Metanephros (tissue), 2 donors: ENCODE measurements at places on chromosomes 12 and 14. TPM values are rescaled to one million over a fixed set of nuclear protein-coding genes. Genes with fewer than 3 reads are reported as not detected.

SERPINA3 gene
- total RNA-seq = 0.29 TPM

CLEC6A gene
- total RNA-seq = 0.12 TPM

MYF6 gene
- 23.4 TPM for total RNA-seq

TAS2R31 gene
- total RNA-seq = 18.9 TPM

CCDC196 gene
- total RNA-seq = not detected

NEDD1 gene
- 44.5 TPM for total RNA-seq

PCK2 gene
- 26.3 TPM for total RNA-seq

POLR3B gene
- total RNA-seq = 12.2 TPM

HCAR1 gene
- total RNA-seq = 3.7 TPM

PGAM5 gene
- total RNA-seq = 28.4 TPM

DDX51 gene
- total RNA-seq = 15.7 TPM

FAR2 gene
- 24.6 TPM for total RNA-seq

SLC38A1 gene
- 74.5 TPM for total RNA-seq

IRF9 gene
- total RNA-seq = 58.3 TPM

DPPA3 gene
- not detected for total RNA-seq

GALC gene
- total RNA-seq = 34.0 TPM

AKAP3 gene
- total RNA-seq = 1.8 TPM

KLRF1 gene
- total RNA-seq = 0.70 TPM

ARMH4 gene
- 38.0 TPM for total RNA-seq

FAM186B gene
- 0.47 TPM for total RNA-seq

TAS2R14 gene
- 8.2 TPM for total RNA-seq

NIN gene
- total RNA-seq = 27.9 TPM

KRT71 gene
- total RNA-seq = 0.29 TPM

SCAF11 gene
- 101 TPM for total RNA-seq

MYH6 gene
- 0.64 TPM for total RNA-seq

CLBA1 gene
- 17.3 TPM for total RNA-seq

TPH2 gene
- total RNA-seq = not detected

LGR5 gene
- 7.5 TPM for total RNA-seq

CLEC14A gene
- total RNA-seq = 31.0 TPM

DHRS1 gene
- 29.6 TPM for total RNA-seq

CYP27B1 gene
- total RNA-seq = 1.1 TPM

GPR68 gene
- total RNA-seq = 0.64 TPM

RTL1 gene
- total RNA-seq = 8.5 TPM

OR4K13 gene
- not detected for total RNA-seq

P2RX2 gene
- 1.5 TPM for total RNA-seq

SALL2 gene
- 19.8 TPM for total RNA-seq

SLCO1B1 gene
- total RNA-seq = not detected

IGF1 gene
- total RNA-seq = 15.9 TPM

KLRC1 gene
- 0.41 TPM for total RNA-seq

TAS2R30 gene
- 15.6 TPM for total RNA-seq

SERPINA12 gene
- total RNA-seq = not detected

TDRD9 gene
- 1.5 TPM for total RNA-seq

NGB gene
- total RNA-seq = not detected

HOXC5 gene
- 4.0 TPM for total RNA-seq

FUT8 gene
- total RNA-seq = 20.0 TPM

WBP11 gene
- total RNA-seq = 28.4 TPM

EGLN3 gene
- total RNA-seq = 37.1 TPM

CCDC60 gene
- total RNA-seq = 0.47 TPM

PMEL gene
- 3.2 TPM for total RNA-seq

RHOJ gene
- total RNA-seq = 13.4 TPM

HCAR3 gene
- 2.3 TPM for total RNA-seq

C1R gene
- total RNA-seq = 108 TPM

PGF gene
- total RNA-seq = 9.6 TPM
